ENCODE measurements at places on chromosomes 2 and 18.

GRCh38 chr2:172516299-172516698 lies 39.6 kb upstream of the PDK1 start:
- no peak for DNase-seq

DNA sequence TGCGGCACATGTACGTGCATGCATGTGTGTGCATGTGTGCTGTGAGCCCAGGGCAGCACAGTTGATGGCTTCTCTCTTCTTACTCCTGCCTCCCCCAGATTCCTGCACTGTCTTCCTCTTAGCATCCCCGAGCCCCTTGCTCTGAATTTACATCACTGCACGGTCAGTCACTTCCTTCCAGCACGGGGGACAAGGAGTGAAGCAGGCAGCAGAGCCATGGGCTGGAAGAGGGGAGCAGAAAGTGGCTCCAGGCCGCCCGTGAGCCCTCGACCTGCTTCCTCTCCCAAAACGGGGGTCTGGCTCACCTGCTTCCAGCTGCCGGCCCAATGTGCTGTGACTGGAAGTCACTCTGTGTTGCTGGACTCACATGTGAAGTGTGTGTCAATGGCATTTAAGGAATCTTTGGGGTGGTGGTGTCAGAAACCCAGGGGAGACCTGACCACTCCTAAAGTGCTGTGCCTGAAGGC lies 106.1 kb downstream of the FAM210A start:
- no peak for DNase-seq

- no peak for DNase-seq
Measured at GRCh38 chr18:24763765-24764513, 303.5 kb downstream of the HRH4 start.

DNA sequence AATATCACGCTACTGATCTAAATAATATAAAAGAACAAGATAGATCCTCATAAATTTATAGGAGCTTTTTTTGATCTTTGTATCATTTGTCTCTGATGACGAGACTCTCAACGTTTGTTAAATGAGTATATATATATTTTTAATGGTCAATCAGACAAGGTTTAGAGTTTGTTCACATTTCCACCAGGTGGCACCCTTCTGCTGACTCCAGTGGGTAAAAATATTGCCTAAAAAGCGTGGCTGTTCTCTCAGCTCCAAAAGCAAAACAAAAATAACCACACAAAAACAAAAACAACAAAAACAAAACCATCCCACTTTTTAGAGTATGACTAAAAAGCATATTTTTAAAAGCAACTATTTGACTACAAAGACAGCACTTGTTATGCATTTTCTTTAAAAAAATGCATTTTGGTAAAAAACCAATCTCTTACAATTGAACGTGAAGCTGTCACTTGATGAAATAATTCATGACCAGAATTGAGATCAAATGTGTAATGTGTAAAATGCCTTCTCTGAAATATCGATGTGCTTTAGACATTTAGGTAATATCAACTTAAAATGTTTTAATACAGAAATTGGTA lies 723.2 kb downstream of the DPP10 start:
- peak; percentile 56 for DNase-seq

GRCh38 chr18:74353169-74353775 lies 37.6 kb downstream of the C18orf63 start:
- peak; percentile 41 for DNase-seq

DNA sequence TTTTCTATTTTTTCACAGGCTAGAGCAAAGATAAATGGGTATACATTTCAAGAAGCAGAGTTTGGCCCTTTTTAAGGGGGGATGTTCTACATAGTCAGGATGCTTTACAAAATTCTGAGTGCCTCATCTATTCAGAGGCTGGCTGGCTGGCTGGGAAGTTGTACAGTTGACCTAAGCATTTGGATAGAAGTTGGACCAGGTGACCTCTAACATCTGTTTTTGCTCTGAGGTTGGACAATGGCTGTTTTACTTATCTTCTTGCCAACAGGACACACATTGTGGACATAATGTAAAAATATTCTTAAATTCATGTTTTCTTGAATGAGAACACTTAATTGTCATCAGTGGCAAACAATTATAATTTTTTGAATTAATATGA lies 205.4 kb downstream of the PTPRM start:
- DNase-seq = no peak

DNA sequence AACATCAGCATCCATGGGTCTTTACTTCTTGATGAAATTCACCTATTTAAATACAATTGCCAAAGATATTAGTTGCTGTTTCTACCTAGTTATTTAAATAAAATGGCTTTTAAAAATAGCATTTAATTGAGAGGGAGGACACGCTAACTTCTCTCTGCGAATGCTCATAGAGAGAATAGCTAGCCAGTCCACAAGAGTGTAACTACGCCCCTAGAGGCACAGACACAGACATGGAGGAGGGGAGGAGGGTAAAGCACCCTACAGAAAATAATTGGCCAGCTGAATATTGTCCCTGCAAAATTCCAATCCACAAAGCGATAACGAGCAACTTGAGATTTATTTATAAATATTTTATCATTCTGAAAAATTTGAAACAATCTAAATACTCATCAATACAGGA lies 97.0 kb upstream of the PAPOLG start:
- DNase-seq = no peak

DNA sequence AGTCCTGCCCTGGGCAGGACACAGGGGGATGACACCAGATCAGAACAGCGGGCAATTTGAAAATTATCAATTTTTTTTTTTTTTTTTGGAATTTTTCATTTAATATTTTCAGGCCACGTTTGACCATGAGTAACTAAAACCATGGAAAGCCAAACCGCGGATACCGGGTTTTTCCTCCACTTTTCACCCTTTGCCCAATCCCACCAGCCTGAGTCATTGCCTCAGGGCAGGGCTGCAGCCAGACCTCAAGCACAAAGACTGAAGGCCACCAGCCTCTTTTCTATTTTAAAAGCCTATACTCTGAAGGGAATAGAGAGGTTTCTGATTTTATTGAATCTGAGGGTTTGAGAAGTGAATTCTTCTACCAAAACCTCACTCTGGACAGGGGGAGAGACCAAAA lies 381.1 kb downstream of the IRS1 start:
- no peak for DNase-seq

GRCh38 chr18:24754583-24755253 lies 294.3 kb downstream of the HRH4 start:
- DNase-seq = no peak

DNA sequence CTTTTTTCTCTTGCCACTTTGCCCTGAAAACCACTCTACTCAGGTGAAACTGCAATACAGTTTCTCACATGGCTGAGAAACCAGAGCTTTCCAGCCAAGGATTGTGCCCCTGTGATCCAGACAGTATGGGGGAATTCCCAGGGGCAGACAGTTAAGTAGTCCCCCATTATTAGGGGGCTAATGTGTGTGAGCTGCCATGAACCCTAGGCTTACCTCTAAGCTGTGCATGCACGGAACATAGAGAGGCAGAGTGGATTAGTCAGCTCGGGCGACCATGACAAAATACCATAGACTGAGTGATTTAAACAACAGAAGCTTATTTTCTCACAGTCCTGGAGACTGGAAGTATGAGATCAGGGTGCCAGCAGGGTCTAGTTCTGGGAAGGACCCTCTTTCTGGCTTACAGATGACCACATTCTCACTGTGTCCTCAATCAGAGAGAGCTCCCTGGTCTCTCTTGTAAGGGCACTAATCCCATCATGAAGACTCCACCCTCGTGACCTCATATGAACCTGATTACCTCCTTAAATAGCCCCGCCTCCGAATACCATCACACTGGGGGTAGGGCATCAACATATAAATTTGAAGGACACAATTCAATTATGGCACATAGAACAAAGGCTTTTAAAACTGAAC lies 215.1 kb downstream of the EIPR1 start:
- DNase-seq = no peak

DNA sequence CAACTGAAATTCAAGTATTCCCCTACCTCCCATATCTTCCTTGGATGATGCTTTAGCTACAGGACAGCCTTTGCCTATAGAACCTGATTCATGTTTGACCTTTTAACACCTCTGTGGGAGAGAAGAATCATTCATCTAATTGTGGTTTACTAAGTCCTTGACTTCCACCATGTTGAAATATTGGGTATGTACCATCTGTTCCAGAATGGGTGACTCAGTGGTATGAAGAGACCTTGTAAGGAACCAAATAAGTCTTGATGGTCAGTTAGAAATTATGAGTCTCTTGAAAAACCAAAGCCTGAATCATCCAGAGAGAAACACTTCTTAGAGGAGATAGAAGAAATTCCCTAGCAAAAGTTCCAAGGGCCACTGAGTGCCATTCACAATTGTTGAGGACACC lies 27.5 kb downstream of the STAMBP start:
- DNase-seq = no peak

- DNase-seq = peak; percentile 25
Measured at GRCh38 chr2:85106489-85107180, 26.6 kb upstream of the TCF7L1 start.

GRCh38 chr18:3540805-3541548 lies 91.0 kb downstream of the TGIF1 start:
- DNase-seq = peak; percentile 42

DNA sequence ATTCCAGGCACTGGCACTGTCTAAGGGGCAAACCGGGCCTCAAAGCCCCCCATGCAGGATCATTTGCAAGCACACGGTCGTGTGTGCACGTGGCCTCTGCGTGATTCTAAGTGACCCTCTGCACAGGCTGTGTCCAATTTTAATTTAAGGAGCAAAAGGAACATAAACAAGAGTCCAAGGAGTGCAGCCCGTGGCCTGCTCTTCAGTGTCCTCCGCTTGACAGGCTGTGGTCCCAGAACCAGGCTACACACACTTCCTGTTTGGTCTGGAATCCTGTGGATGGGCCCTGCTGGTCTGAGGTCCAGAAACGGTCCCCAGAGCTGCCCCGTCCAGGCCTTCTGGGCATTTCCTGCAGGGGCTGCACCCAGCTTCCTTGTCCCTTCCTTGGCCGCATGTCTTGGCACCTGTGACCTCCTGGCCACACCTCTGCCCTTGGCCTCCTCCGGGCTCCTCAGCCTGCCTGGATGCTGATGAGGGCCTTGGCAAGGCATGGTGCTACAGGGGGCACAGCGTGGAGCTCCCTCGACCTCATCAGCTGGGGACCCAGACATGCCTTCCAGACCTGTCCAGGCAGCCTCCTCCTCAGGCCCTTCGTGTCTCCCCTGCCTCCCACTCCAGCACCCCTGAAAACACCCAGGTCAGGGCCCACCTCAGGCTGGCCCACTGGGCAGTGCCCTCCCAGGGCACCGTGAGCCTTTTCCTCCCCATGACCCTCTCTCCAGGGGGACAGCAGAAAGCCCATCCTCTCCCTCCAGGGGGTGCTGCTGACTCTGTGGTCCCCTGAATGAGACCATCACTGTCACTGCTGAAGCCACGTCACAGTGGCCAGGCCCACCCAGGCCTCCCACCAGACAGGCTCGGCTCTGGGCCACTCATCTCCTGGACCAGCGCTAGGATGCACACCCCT lies 136.4 kb upstream of the GPC1 start:
- DNase-seq = no peak

GRCh38 chr2:71712158-71712818 lies 258.9 kb downstream of the DYSF start:
- no peak for DNase-seq

- peak; percentile 31 for DNase-seq
Measured at GRCh38 chr18:77059294-77059916, 73.2 kb downstream of the MBP start.

GRCh38 chr2:56244911-56245530 lies 61.2 kb downstream of the CCDC85A start:
- no peak for DNase-seq

- DNase-seq = no peak
Measured at GRCh38 chr18:8091035-8091434, 518.2 kb upstream of the RAB12 start.

DNA sequence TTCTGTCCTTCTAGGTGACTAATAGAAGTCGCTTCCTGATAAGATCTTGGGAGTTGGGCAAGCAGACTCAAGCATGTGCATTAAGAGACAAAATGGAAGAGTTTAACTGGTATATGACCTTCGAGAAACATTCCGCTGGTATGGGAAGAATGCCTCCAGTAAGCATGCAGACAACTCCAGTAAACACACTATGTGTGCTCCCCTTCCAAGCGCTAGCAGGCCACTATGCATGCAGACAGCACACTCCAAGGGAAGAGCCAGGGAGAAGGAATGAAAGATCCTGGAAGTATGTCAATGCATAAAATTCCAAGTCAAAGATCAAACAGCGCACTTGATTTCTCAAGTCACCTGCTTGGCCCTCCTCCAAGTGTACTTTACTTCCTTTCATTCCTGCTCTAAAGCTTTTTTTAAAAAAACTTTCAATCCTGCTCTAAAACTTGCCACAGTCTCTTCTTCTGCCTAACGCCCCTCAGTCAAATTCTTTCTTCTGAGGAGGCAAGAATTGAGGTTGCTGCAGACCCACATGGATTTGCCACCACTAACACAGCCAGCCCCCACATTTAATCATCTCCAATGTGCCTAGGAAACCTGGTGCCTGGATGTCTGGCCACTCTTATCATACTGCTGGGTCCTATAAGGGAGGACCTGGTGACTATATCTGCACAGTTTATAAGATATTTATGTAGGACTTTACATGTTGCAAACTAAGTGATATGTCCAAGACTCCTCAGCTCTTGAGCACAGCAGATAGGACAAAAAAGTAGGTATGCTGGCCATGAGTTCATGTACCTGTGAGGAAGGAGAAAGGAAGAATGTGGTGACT lies 239.8 kb downstream of the PDE11A start:
- DNase-seq = no peak

DNA sequence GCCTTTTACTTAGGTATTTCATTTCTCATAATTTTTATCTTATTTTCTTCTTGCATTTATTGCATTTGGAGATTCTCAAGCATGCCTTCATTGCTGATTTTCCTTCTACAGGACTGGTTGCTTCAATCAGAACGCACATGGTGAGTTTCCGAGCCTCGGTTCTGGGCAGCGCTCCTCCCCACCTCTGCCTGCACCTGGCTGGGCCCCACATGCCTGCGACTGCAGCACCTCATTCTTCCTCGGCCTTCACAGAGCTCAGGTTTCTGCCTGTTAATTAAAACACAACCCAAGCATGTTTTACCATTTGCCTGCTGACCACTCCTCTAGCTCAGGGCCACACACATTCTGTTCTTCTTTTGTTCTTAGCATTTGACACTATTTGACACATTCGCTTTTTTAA lies 398.8 kb downstream of the GALR1 start:
- no peak for DNase-seq

DNA sequence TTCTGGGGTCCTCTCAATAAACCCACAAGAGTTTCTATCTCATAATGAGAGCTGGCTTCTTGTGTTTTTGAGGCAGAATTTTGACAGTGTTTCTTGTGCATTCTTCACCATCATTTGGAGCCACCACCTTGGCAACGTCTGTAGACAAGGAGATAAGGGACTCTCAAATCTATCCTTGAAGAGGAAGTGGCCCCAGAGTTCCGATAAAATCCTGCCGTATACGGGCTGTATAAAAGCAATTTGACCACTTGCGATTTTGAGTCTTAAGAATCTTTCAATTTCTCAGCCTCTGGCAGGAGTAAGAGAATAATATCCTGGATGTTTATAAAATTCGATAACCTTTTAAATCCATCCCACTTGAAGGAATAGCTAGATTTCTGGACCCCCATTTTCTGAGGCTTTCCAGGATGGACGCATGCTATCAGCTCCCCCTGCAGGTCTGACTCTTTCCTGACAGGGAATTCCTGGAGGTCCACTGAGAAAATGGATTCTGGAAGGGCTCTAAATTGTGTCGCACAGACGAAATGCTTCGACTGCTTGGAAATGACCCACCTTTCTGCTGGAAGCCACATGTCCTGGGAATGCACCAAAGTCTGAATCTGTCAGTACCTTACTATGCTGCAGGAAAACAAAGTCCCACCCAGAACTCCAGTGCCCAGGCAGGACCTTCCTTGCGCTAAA lies 54.1 kb downstream of the E2F6 start:
- DNase-seq = peak; percentile 70

- no peak for DNase-seq
Measured at GRCh38 chr2:170878066-170878465, 51.0 kb upstream of the GORASP2 start.

- DNase-seq = no peak
Measured at GRCh38 chr2:216474925-216475670, 23.5 kb upstream of the RPL37A start.
